Stimulated activated CD8-positive, alpha-beta memory T cell treated with anti-CD3 and anti-CD28 coated beads, Interleukin-7, amount 100 ng/mL, for 1 hour (primary cell): ENCODE measurements at places on chromosomes 1 and 21.

DNA sequence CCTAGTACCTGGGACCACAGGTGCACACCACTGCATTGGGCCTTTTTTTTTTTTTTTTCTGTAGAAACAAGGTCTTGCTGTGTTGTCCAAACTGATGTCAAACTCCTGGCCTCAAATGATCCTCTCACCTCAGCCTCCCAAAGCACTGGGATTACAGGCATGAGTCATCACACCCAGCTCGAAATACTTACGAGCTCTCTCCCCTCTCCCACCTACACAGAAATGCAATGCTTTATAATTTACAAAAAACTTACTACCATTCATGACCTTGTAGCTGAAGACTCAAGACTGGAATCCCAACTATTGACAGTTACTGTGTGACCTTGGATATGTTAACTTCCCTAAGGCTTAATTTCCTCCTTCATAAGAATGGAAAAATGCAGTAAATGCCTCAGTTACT is 18.7 kb downstream of the FOXJ3 start:
- DNase-seq, result no peak

GRCh38 chr1:46187106-46187869 is 10.9 kb downstream of the POMGNT1 start:
- no peak for DNase-seq

- no peak for DNase-seq
Measured at GRCh38 chr1:17193222-17194132, 11.5 kb upstream of the PADI1 start.

- no peak for DNase-seq
Measured at GRCh38 chr1:152743371-152744145, 14.3 kb upstream of the KPRP start.

DNA sequence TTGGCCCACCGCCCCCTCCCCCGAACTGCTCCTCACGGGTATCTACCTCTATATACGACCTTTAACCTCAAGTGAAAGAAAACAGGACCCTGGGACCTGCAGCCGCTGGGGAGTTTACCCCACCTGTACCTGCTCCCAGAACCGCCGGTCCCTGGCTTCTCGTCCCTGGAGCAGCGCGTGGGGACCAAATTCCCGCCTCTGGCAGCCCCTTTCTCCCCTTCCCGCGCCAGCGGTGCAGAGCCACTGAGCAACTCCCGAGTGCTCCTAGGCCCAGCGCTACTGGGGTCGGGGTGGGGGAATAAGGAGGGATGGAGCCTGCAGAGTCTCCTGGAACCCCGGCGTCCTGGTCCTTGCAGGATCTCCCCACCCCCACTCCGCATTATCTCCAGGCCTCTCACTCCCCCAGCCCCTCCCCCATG is 1.6 kb downstream of the SYT6 start:
- no peak for DNase-seq

- DNase-seq, result no peak
Measured at GRCh38 chr1:111930356-111930755, 59.1 kb downstream of the KCND3 start.

DNA sequence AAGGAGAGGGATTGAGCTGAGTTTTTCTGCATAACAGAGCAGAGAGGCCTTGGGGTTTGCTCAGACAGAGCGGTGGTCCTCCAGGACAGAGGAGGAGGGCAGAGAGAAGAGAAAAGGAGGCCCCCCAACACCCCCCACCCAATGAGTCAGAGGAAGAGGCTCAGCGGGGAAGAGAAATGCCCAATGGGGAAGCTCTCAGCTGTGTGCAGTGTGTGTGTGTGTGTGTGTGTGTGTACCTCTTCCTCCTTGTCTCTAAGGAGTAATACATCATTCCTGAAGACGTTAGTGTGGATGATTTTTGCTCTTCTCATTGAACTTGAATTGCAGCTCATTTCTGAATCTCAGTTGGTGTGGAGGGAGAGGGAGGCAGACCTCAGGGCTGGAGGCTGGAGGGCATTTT is 8.7 kb downstream of the TMPRSS3 start:
- DNase-seq, result no peak

GRCh38 chr1:22582661-22583635 is 19.7 kb downstream of the EPHA8 start:
- no peak for DNase-seq

- DNase-seq, result no peak
Measured at GRCh38 chr1:159913451-159914192, 11.7 kb downstream of the TAGLN2 start.

GRCh38 chr1:95380909-95381308 is 146.9 kb downstream of the RWDD3 start:
- no peak for DNase-seq

DNA sequence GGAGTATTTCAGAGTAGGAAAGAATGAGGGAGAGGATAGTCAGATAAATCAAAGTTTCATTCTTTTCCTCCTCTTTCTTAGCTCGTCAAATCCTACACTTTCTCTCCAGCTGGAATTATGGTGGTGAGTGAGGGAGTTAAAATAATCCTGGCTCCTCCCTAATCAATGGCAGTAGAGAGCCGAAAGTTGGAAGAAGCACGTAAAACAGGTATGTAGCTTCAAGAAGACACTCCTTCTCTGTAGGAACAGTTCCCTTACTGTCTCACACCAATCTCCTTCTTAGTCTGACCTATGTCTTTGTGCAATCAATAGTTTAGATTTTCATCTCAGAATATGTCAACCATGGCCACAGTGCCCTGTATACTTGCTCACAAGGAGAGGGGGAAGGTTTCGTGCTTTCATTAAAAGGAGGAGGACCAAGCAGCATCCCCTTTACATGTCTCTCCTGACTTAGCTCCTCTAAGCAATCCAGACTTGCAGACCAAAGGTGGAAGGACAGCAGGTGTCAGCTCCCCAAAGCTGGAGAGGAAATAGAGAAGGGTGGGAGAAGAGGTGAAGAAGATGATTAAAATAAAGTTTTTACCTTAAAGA is 878 bp downstream of the MINDY1 start:
- DNase-seq, result no peak

DNA sequence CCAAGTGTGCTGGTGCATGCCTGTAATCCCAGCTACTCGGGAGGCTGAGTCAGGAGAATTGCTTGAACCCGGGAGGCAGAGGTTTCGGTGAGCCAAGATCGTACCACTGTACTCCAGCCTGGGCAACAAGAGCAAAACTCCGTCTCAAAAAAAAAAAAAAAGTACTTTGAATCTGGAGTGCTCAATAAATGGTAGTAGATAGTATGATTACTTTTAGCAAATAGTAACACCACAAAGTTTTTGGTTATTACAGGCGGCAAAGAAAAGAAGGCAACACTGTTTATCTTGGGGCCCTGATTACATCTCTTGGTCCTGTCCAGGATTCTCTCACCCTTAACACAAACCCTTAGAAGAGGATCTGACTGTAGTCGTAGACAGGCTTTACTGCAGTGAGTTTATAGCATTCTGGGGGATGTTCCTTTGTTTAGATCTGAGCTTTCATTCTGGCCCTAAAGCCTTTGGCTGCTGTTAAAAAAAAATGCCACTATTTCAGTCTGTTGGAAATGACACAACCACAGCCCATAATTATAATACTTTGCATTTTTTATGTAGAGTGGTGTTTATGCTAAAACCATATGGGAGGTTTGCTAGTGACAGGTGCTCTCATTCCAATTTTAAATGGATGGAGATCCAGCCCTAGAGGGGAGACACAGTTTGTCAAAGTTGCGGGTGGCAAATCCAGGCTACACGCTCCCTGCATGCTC is 79.7 kb upstream of the SLC2A1 start:
- no peak for DNase-seq

- DNase-seq, result no peak
Measured at GRCh38 chr1:10613861-10614260, 139.1 kb downstream of the PEX14 start.

DNA sequence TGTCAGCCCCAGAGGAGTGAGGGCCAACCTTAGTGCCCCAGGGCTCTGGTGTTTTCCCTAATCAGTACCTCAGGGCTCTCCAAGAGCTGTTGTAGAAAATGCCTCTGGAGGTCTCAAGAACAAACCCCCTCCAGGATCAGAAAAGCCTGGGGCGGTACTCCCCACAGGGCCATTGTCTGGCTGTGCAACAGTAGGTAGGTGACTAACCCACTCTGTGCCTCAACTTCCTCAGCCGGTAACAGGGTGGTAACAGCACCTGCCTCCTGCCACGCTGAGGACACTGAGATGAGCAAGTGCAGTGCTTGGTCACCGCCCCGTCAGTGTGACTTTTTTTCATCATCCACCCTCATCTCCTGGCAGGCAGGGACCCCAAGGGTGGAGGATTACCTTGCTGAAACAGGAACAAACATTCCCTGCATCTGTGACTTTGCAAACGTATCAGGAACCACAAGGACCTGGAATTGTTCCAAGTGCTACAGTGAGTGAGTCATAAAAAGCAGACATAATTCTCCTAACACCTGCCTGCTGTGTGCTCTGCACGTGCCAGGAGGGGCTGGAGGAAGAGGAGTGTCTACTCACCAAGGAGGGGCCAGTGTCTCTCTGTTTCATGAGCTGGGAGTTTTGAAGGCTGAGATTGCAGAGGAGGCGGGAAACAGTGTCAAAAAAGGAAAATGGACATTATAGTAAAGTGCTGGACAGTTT is 440.8 kb downstream of the NPHP4 start:
- DNase-seq, result no peak

GRCh38 chr1:232014941-232015340 is 388.4 kb downstream of the DISC1 start:
- DNase-seq, result no peak

- DNase-seq, result no peak
Measured at GRCh38 chr1:230376296-230376695, 49.8 kb downstream of the PGBD5 start.

DNA sequence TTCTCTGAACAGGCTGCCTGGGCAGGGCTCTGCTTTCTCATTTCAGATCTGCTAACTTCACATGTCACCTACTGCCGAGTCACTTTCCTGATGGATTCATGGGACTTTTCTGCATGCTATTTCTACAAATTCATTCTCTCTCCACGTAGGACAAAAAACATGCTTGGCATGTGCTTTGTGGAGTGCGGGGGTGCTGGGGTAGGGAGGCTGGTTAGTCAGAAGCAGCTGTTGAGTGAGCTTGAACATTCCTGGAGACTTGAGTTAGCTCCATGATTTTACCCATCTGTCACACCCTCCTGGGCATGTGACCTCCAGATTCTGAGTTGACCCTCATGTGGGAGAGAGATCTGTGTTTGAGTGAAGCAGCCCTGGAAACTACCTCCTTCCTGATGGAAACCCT is 71.4 kb downstream of the UCK2 start:
- DNase-seq, result no peak

DNA sequence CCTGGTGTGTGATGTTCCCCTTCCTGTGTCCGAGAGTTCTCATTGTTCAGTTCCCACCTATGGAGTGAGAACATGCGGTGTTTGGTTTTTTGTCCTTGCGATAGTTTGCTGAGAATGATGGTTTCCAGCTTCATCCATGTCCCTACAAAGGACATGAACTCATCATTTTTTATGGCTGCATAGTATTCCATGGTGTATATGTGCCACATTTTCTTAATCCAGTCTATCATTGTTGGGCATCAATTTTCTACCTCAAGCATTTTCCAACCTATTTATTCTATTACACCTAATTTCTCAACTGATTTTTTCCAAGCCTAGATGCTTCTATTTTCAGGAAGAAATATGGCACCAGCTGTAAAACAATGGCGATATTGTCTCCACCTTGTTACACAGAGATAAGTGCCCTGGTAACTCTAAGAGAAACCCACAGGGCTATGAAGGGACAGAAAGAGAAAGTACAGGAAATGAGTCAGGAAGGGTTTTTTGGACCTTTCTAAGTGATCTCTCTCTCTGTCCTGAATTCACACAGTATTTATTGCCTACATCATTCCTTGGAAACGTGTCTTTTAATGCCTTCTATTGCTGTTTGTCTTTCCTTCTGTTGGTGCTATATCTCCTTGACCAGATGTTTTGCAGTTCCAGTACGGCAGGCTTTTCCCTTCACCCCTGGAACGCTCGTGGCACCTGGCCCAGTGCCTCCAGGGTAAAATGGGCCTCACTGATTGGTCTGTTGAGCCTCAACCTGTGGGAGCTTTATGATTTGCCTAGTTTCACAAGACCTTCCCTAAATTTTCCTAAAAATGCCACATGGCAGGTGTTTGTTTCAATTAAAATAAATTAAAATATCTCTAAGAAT is 14.6 kb upstream of the JAK1 start:
- no peak for DNase-seq

GRCh38 chr21:45250914-45251634 is 36.6 kb downstream of the POFUT2 start:
- no peak for DNase-seq

DNA sequence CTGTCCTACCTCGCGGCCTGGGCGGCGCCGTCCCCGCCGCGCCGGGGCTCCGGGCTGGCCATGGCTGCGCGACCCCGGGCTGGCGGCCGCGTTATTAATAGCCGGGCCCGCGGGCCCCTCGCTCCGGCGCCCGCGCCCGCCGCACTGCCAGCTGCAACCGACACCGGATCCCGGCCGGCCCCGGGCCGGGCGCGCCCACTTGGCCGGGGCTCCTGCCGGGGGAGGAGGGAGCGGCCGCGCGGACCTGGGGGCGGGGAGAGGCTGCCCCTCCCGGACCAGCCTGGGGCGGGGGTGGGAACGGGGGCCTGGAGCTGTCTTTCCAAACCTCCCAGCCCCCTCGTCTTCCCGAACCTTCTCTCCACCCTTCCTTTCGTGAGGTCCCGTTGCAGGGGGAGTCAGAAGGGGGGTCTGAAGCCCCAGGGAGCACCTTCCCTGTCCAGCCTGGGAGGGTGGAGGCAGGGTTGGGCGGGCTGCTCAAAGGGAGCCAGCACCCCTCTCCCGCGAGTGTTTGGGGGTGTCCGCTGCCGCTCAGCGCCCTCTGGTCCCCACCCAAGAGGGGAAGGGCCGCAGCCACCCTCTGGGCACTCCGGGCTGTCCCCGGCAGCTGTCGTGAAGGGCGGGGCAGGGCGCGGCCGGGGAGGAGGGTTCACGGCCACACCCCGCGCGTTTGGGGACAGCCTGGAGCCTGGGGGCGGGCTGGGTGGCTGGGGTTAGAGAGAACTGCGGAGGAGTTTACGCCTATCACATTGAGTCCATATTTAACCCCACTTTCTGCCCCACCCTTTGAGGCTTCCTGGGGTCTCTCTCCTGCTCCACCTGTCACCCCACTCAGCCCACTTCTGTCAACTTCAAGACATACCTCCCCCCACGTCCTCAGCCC is at the start of gene SYNC:
Gene SYNC, minus strand, starts transcription at position 172 of the 880 bp plus-strand sequence. Its CDS starts 110 bp downstream, at position 62.
- no peak for DNase-seq

DNA sequence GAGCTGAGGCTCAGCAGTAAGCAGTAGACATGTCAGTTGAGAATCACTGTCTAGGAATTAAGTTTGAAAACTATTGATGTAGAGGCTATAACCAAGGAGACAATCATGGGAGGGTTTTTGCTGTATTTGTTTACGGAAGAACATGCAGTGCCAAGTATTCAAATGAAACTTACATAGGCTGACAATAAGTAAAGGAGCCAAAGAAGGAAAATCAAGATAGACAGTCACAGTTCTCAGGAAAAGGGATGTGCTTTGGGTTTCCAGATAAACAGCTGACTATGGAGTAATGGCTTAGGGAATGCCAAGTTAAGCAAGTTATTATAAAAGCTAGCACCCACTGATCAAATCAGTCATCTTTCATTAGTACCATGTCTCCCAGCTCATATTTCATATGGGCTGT is 21.5 kb downstream of the GNG12 start:
- no peak for DNase-seq
